ENCODE measurements at places on chromosomes 16 and 17.

- DNase-seq = no peak
Observed at GRCh38 chr16:2527071-2527783, 4.0 kb downstream of the CEMP1 start.

GRCh38 chr16:67326472-67327309 lies at the start of the genes KCTD19 and LRRC36:
Gene KCTD19 (minus strand): TSS chr16:67326741. CDS start chr16:67326707, 34 bp downstream.
Gene LRRC36 (plus strand): TSS chr16:67326815. CDS start chr16:67326863, 48 bp downstream.
- DNase-seq = no peak

- no peak for DNase-seq
Observed at GRCh38 chr16:69073181-69073702, 32.2 kb upstream of the HAS3 start.

DNA sequence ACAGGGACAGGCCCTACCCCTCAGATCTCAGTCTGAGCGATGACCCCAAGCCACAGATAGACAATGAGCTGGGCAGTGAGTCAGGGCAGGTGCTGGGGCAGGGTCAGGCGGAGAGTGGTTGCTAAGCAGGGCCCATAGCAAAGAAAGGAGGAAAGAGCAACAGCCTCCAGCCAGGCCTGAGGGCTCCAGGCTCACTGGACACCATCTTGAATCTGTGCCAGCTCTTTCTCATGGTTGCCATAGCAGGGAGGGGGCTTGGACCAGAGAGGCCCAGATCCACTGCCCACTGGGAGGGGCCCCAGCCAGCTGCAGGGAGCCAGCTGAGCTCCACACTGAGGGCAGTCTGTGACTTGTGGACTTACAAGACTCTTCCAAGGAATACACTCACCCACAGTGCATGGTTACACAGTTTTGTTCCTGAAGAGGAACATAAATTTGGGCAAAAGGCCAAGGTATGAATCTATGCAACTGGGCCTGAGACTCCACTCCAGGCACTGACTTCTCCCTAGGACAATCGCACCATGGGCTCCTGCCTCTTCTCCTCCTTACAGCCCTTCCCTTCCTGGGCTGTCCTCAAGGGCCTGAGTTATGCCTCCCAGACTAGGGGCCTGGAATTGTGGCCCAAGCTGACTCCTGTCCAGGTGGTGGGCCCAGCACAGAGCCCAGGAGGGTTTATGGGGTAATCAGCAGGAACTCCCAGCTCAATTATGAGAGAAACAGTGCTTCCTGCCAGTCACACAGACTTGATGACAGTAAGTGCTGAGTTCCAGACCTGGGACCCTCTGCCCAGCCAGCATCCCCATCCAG lies 59.9 kb downstream of the BEAN1 start:
- no peak for DNase-seq

- DNase-seq = no peak
Observed at GRCh38 chr16:75264999-75265910, 13.8 kb upstream of the BCAR1 start.

DNA sequence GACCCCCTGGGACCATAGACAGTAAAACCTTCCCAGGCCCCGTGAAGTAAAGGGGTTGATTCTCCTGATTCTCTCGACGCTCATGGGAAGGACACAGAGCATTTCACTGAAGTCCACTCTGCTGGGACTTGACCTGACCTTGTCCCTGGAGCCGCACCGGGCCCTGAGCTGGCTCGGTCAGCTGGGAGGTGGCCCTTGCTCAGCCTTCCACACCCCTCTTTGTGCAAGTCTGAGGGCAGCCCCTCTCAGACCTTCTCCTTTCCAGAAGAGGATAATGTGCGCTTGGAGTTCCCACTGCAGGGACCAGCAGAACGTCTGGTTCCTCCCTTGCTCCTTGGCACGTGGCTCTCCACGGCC lies 115.5 kb downstream of the RAP1GAP2 start:
- DNase-seq = no peak

DNA sequence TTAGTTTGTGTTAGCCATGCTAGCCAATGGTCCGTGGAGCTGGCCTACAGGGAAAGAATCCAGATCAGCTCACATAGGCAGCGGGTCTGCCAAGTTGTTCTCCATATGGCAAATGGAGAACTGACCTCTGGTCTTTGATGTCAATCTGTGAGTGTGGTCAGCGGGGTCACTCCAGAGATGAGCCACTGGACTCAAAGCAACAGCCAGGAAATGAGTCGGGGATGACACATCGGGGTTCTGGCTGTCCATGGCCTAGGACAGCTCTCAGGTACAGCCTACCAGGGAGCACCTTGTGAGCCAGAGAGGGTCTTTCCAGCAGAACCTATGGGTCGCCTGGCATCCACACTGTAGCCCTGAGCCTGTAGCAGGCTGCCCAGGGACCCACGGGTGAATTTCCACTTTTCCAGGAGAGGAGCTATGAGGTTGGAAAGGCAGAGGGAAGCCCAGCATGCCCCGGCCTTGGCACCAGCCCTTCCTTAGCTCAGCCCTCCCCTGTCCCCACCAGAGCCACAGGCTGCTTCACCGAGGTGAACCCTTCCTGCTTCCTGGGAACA lies 203.0 kb upstream of the TNRC6C start:
- DNase-seq = no peak
